LHCN-M2 (cell line): ENCODE measurements at places on chromosomes 11 and 22.

- no peak for DNase-seq
Measured at GRCh38 chr11:32433101-32433913, 2.0 kb downstream of the WT1 start.

- DNase-seq, result no peak
Measured at GRCh38 chr11:101030015-101030414, 99.6 kb downstream of the PGR start.

DNA sequence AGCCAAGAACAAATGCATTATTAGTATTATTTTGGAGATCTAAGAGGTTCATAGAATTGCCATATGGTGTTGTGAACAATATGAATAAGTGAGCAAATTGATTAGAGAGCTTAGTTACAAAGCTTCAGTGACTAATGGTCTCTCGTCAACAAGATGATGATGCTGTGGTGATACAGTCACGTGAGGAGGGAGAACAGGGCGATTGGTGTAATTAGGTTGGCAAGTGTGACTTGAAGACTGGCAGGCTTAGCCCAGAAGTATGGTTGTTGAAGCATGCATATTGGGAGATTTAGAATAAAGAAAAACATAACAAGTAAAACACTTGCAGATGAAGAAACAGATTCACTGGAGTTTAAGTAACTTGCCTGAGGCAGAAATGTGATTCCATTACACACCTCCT lies 100.6 kb upstream of the SORL1-AS1 start:
- no peak for DNase-seq

- DNase-seq, result no peak
Measured at GRCh38 chr11:93474123-93474522, 69.1 kb downstream of the SMCO4 start.

DNA sequence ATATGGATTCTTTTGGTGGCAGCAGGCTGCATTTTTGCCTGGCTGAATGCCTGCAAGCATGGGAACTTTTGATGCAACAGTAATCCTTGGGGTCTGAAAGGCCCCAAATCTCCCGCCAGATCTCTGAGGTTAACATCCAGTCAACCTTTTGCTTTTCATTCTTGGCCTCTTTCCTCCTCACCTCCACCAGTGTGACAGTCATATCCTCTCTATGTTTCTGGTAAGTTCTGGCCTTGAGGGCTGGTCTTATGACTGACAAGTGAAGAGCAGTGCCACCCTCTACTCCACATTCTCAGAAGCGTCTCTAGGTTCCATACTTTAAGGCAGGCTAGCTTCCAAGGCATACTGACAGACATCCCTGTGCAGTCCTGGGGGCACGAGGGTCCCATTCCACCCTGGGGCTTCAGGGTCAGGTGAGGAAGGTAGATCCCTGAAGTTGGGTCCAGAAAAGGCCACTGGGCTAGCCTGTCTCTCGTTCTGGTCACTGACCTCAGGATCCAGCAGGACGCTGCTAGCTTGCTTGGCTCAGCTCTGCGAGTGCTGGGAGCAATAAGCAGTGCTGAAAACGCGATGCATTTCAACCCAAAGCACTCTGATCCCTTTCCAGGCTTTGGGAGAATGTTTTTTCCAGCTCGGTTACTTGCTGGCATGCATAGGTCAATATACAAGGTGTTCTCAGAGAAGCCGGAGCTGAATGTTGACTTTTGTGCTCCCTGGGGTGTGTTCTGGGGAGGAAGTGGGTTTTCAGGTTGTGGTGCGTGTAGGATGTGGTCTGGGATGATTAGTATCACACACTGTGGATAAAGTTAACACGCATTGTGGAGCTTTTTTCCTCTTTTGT lies 75.2 kb downstream of the PTPRJ start:
- peak; percentile 19 for DNase-seq

GRCh38 chr11:126359431-126360048 lies 4.1 kb downstream of the ST3GAL4 start:
- no peak for DNase-seq

- DNase-seq, result no peak
Measured at GRCh38 chr22:50138041-50138440, 32.5 kb upstream of the PANX2 start.

DNA sequence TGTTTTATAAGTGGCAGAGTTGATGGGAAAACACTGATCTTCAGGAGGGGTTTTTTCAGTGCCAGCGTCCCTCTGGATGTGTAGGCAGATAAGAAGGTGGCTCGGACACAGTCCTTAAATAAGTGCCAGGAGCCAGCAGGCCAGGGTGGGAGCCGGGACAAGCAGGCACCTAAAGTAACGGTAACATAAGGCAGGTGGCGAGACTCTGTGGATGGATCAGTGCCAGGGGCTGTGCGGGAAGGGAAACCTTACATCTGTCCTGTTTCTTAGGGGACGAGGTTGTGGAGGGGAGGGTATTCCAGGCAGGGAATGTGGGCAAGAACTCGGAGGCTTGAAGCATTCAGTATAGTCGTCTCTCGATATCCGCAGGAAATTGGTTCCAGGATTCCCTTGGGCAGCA lies 15.9 kb downstream of the BCR start:
- DNase-seq, result no peak

GRCh38 chr11:113163291-113164030 lies 150.9 kb upstream of the TTC12 start:
- peak; percentile 97 for DNase-seq

DNA sequence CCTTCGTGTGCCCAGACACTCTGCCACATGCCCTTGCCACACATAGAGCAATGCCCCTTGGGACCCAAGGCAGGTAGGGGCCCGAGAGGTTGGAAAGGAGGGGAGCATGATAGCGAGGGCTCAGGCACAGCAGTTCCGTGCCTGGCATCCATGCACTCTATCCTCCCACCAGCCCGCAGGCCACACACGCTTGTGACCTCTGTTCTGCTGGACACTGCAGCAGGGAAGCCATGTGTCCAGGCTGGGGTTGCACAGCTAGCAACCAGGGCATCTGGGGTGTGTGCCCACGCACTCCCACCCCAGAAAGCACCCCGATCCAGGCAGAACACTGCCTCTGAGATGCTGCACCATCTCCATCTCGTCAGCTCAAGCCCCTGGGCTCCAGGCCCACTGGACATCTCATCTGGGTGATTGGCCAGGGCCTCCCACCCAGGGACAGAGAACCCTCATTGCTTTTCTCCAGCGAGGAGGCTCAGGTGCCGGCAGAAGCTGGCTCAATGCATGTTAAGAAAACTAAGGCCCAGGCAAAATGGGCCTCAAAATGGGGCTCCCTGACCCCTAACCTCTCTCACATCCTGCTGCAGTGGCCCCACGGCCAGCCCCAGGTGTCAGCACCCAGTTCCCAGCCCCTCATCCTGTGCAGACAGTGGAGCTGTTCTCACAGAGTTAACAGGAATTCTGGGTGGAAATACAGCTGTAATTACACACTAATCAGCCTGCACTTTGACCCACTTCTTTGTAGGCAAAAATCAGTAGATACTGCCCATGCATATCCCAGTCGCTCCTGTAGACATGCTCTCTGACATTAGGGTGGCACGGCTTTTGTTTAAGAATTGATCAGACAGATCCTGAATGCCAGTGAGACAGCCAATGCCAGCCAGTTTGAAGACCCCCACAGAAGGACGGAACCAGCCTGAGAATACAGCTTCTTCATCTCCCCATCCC lies 173.9 kb upstream of the B3GAT1 start:
- no peak for DNase-seq

GRCh38 chr11:69563946-69564775 lies 76.8 kb upstream of the CCND1 start:
- no peak for DNase-seq

DNA sequence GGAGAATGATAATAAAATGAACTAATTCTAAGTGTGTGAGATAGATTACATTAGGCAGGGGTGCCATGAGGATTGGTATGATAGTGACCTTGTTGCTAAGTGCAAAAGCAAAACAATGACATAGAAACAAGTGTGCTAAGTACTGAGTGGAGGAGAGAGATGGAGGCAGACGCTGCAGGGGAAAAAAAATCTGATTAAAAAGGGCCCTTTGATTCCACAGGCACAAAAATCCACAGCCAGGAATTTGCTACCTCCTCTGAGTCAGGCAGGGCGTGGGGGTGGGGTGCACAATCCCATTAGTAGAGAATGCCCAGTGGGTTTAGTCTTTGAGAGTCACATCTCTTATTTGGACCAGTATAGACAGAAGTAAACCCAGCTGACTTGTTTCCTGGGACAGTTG lies at the start of gene CNTF:
Gene CNTF (plus strand): TSS at position 322 of the 400 bp plus-strand sequence. CDS start 88 bp downstream, outside the sequence.
- DNase-seq, result peak; percentile 42

DNA sequence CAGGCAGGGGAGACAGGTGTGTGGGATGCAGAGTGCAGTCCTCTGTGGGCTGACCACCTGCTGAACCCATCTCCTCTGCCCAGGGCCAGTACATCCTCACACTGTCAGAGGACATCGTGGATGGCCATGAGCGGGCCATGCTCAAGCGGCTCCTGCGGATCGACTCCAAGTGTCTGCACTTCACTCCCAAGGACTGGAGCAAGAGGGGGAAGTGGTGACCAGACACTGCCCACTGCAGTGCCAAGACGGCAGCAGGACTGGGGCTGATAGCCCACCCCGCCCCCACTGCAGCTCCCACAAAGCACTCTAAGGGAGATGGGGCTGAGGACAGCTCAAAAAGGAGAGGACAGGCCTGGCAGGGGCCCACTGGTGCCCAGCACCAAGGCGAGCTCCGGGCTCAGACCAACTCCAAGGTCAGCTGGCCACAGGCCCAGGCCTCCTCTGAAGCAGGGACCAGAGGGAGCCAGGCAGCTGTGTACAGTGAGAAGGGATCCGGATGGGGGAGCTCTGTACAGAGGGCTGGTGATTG lies 1.6 kb downstream of the RNASEH2C start:
- DNase-seq, result peak; percentile 53

DNA sequence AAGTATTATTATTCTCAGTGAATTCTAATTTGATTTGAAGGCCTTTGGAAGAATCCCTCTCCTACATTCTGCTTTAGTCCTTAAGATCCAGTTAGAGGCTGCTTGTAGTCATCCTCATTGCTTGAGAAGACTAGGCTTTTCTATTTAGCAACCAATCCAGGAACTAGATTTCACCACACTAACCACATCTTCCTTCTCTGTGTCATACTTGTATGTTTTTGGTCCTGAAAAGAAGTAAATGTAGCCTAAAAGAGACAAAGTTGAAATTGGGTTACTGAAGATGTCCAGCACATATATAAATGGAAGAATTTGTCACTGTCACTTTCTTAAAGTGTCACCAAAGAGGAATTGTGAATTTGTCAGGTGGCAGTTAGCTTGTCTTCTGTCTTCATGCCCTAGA lies 46.6 kb upstream of the MMP7 start:
- peak; percentile 68 for DNase-seq

DNA sequence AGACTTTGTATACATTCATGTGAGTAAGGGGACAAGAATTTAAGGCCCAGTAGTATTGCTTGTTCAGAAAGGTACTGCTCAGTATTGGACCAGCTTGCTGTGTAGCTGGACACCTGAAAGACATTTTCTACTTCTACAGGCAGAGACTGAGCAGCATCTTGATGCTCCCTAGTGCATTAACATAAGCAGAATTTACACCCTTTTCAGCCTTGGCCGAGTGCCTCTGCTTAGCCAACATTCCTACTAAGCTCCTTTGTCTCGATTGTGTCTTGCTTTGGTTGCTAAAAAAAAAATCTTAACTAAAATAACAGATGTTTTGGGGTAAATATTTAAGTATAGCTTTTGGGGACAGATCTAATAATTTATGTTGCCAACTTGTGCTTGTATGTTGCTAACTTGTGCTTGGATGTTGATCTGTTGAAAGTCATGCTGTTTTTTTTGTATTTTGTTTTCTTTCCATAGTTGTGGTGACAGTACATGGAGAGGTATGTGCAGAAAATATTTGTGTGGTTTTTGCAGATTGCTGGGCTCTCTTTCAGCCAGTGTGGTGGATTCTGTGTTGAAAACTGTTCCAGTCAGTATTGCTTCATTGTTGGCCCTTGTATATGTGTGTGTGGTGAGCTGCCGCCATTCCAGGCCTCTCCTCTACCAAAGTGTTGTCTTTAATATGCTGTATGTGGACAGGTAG lies 3.7 kb downstream of the PTS start:
- peak; percentile 43 for DNase-seq

GRCh38 chr22:21959274-21960074 lies 6.8 kb upstream of the PPM1F start:
- no peak for DNase-seq

- DNase-seq, result no peak
Measured at GRCh38 chr11:103007521-103007920, 52.0 kb upstream of the MMP13 start.

DNA sequence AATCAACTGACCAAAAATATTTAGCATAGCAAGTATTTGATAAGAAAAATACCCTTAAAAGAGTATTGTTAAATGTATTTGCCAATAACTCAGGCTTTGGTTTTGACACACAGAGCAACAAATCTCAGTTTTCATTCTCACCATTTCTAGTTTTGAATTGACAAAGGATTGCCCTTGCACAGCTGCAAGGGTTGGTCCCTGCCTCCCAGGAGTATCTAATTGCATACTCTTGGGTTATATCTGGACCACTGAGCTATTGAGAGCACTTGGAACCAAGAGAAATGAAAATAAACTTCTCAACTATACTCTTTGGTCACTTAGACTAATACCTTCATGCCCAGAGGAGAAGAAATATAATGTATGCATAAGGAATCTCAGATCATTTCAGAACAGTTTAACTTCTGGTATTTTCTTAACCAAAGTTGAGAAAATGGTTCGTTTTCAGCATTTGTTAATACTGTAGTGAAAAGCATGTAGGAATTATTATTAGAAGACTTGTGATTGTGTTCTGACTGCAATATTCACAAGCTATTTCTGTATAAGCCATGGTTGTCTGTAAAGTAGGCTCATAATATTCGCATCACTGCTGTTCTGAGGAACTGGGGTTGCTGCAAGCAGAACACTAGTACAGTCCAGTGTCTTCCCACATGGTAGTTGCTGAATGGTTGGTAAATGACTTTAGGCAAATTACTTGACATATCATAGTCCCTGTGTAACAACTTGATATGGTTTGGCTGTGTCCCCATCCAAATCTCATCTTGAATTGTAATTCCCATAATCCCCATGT lies 7.9 kb downstream of the C2CD3 start:
- DNase-seq, result peak; percentile 79

DNA sequence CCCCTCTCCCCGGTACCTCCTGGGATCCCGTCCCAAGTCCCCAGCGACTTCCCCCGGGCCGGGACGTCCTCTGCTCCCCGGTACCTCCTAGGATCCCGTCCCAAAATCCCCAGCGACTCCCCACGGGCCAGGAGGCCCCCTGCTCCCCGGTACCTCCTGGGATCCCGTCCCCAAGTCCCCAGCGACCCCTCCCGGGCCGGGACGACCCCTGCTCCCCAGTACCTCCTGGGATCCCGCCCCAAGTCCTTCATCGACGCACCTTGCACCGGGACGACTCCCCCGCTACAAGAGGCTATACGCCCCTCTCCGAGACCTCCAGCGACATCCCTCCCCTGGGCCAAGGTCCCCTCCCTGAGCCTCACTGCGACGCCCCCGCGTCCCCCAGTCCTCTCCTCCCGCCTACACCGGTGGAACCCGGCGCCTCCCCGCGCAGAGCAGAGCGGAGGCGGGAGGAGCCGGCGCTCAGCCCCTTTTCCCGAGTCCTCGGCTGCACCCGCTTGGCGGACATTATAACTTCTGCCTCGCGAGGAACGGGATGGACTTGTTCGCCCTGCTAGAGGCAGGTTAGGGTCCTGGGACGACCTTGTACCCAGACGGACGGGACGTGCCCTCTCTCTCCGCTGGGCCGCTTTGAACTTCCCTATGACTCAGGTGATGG lies 912 bp downstream of the KREMEN1 start:
- DNase-seq, result no peak
